Right forelimb (tissue), 1 donor: ENCODE measurements at places on chromosomes 4 and X.

- DNase-seq, result no peak
These were observed 13.5 kb downstream of the ASB11 start for GRCh38 chrX:15301924-15302323.

DNA sequence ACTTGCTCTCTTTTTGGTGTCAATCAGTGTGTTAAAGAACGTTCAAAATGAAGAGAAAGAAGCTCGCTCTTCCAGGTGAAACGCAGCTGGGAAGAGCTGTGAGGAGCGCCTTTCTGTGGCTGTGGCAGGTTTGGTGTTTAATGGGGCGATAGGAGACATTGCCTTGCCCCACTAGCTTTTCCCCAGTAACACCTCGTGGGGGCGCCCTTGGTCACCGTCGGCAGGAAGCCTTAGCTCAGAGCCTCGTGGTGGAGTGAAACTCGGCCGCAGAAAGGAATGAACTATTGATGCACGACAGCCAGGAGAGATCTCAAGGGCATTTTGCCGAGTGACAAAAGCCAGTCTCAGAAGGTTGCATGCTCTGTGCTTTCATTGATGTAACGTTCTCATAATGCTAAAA is 65.1 kb downstream of the GPR143 start:
- DNase-seq, result no peak

DNA sequence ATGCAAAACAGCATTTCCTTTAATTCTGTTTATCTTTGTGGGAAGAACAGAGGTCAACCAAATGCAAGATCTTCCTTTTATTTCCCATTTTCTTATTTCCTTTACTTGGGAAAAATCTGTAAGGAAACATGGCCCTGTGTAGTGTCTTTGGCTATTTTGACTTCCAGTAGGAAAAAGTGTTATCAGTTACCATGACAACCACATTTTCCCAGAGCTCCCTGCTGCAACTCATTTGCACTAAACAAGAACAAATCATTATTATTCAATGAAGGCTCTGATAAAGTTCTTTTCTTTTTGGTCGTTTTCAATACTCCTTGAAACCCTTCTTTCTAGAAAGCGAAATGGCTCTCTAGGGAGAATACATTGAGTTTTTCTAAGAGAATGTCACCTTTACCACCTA is 117.2 kb upstream of the DDX53 start:
- no peak for DNase-seq

- no peak for DNase-seq
These were observed 201.3 kb upstream of the CPEB2 start for GRCh38 chr4:14800977-14801376.

- no peak for DNase-seq
These were observed 486.4 kb upstream of the FSTL5 start for GRCh38 chr4:162650166-162650565.

DNA sequence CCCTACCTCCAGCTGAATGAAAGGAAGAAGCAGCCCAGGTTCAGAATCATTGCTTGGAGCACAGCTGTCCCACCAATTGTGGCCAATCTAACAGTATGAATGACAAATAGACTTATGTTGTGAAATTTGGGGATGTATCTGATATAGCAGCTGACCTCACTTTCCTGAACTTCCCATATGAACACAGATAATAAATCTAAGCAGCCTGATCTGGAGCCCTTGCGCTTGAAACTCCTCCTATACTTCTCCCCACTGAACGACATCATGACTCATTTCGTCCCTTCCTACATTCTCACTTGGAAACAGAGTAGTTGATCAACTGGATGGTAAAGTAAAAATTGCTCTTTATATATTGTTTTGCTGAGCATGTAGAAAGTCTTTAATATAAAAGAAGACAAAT is 24.2 kb upstream of the AMELX start:
- DNase-seq, result no peak

GRCh38 chrX:129759576-129760061 is 20.1 kb upstream of the SASH3 start:
- peak; percentile 60 for DNase-seq

DNA sequence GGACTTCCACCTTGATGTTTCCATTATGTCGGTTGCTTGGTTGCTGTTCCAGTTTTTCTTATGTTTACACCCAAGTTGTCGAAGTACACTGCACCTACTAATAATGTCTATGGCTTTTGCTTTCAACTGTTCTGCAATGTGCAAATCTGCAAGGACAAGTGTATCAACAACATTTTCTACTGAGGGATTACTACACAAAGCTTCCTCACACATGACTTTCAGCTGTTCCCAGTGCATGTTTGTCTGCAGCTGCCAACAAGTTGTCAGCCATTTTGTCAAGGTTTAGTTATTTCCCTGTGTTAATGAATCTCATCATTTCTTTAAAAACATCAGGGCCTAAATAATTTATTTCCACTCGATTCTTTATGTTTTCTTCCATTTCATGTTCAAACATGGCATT is 45.4 kb upstream of the UGT2A3 start:
- DNase-seq, result no peak

DNA sequence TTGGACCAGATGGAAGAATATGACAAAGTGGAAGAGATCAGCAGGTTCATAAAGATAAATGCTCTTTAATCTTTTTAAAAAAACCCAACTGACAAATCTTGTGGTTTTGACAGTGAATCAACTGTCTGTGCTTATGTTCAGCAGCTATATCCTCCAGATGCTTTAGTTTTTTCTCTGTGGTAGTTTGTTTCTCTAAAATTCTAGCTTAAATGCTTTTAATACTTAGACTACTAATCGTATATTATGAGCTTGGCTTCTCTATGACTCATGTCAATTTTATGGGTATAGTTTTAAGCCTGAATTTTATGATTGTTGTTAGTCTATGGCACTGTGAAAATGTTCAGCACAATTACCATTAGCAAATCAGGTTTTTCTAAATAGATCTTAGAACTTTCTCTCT is 12.9 kb downstream of the HHIP start:
- no peak for DNase-seq

DNA sequence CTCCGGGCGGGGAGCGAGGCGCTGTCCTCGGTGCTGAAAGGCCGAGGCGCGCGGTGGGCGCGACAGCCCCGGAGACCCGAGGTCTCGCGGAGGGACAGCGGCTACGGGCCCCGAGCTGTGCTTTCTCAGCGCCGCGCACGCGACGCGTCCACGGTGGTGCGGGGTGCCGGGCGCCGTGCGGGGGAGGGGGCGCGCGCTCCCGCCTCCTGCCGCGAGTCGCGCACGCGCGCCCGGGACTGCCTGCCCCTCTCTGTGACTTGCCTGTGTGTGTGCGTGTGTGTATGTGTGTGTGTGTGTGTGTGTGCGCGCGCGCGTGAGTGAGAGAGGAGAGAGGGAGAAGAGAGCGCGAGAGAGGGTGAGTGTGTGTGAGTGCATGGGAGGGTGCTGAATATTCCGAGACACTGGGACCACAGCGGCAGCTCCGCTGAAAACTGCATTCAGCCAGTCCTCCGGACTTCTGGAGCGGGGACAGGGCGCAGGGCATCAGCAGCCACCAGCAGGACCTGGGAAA is at the start of gene GRIA2:
TSS of gene GRIA2 (plus strand) at position 358 of the 511 bp plus-strand sequence. CDS start 315 bp downstream, outside the sequence.
- peak; percentile 91 for DNase-seq

DNA sequence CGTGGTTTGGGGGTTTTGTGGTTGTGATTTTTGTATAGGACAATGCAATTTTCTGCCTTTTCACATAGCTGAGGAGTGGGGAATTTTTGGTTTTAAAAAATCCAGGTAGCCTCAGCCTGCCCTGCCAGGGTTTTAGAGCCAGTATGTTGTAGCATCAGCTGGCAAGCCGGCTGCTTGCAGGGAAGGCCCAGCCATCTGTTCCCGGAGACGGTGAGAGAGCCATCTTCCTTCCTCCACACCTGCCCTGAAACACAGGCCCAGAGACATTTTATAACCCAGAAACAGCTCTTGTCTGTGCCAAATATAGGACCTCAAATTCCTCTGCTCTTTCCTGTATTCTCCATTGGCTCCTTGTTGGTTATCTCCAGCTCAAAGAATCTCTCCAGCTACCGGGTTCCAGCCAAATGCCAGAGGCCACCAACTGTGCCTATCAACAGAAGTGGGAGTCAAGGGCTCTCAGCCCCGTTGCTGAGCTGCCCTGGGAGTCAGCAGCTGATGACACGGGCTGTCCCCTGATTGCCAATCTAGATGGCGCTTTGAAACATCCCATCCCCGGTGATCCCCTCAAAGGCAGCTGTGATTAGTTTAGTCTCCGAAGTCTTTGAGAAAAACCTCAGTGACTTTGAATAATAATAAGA is 595.2 kb downstream of the MID1IP1 start:
- DNase-seq, result no peak

GRCh38 chr4:27020203-27020602 is 159.6 kb downstream of the STIM2 start:
- DNase-seq, result no peak

DNA sequence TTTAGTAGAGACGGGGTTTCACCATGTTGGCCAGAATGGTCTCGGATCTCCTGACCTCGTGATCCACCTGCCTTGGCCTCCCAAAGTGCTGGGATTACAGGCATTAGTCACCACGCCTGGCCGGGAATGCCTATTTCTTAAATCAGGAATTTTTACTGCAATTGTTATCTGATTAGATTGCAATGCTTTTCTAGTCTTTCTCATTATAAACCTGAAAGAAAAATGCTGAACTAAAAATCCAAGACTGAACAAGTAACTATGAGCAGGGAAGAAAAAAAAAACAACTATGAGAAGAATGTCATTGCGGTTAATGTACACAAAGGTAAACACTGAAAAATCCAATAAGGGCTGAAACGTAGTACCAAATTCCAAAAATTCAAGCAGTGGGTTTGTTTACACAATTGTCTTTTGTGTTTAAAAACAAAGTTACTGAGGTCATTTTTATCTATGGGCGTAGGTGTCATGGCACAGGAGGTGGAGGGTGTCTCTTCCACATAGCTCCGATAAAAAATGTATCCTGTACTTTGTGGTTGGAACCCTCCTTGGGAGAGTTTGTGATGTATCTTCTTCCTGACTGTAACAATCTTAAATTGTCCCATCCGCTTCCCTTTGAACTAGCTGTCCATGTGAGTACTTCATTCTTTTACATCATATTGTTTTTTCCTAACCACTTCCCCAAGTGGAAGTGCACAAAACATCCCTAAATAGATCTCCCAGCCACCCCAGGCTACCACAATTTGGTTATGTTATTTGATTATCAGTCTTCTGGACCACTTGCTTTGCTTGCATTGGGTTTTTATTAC is 11.1 kb upstream of the TMEM156 start:
- DNase-seq, result no peak

DNA sequence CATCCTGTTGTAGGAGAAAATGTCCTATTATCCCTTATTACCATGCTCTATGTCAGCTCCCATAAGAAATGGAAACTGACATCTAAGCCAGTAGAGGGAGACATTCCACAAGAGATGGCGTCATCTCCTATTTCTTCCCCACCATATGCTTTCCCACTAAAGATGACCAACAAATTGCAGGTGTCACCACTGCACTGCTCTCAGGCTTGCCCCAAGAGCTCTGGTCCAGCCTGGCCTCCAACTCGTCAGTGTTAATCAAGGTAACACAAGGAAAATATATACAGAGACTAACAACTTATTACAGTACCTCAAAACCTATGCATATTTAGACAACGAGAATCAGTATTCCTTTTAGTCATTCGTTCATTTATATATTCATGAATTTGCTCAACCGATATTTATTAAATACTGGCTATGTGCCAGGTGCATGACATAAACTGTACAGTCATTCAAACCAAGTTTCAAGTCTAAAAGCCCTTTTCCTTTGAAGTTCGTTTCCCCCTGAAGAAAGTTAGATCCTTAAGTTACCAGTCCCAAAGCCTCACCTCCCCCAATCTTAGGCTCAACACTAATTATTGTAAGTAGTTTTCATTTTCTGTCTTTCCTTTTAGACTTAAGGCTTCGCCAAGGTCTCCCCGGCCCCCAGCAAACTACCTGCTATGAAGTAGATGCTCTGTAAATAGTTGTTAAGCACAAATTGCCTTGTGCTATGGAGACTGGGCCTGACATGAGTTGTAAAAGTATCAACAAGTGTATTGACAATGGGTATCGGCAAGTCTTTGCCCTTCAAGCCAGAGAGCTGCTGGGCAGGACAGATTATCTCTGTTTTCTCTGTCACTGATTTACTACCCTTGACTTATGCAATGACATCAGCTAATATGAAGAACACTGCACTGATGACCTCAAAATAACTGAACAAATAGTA is 3.1 kb upstream of the FGB start:
- DNase-seq, result no peak

DNA sequence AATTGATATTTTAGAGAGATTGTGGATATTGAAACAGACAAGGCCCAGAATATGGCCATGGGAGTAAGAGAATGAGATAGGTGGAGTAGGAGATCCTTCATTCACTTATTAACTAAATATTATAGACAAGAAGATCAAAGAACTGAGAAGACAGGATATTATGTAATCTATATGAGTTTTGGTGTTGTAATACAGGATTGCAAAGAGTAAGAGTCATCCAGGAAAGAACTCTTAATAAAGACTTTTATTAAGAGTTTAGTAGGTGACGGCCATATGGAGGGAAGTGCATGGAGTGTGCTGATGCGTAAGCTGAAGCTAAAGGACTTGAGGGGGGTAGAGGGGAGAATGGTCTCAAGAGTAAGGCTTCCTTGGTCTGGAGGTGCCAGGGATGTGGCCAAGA is 153.7 kb downstream of the VEGFC start:
- DNase-seq, result no peak

DNA sequence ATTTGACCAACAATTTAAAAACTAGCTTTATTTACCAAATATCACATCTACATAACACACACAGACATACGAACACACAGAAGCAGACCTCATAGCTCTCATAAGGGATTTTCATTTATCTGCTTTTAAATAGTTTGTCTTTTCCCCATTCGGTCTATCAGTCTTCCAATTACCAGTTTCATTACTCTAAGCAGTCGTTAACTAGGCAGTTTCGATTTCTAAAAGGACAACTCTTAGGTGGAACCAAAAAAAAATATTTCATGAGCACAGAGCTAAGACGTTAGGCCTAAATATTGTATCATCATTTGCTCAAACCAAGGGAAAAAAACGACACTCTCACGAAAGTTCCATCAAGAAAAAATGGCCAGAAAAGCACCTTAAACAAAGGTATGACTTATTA is 228.4 kb downstream of the SPANXN1 start:
- no peak for DNase-seq

DNA sequence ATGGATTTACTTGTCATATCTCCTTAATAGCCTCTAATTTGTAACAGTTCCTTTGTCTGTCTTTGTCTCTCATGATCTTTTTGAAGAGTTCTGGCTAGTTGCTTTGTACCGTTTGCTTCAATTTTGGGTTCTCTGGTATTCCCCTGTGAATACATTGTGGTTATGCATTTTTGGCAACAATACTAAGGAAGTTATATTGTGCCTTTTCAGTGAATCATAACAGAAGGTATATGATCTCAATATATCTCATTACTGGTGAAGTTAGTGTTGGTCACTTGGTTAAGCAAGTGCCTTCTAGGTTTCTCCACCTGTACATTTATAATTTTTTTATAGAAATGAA is 48.6 kb downstream of the DCLK2 start:
- DNase-seq, result no peak

GRCh38 chr4:189547559-189547958 is 393.1 kb upstream of the FRG1 start:
- DNase-seq, result no peak

GRCh38 chrX:20500171-20500865 is 233.6 kb upstream of the RPS6KA3 start:
- DNase-seq, result no peak

GRCh38 chrX:150693725-150694574 is 754 bp downstream of the MTMR1 start:
- peak; percentile 56 for DNase-seq

- DNase-seq, result no peak
These were observed 125.5 kb upstream of the STS start for GRCh38 chrX:7021991-7022390.

- DNase-seq, result no peak
These were observed 35.4 kb downstream of the GRXCR1 start for GRCh38 chr4:42927946-42928345.
